Heart left ventricle (tissue), 16 donors: ENCODE measurements at places on chromosomes 7 and 10. TPM values are rescaled to one million over a fixed set of nuclear protein-coding genes. Genes with fewer than 3 reads are reported as not detected.

DNA sequence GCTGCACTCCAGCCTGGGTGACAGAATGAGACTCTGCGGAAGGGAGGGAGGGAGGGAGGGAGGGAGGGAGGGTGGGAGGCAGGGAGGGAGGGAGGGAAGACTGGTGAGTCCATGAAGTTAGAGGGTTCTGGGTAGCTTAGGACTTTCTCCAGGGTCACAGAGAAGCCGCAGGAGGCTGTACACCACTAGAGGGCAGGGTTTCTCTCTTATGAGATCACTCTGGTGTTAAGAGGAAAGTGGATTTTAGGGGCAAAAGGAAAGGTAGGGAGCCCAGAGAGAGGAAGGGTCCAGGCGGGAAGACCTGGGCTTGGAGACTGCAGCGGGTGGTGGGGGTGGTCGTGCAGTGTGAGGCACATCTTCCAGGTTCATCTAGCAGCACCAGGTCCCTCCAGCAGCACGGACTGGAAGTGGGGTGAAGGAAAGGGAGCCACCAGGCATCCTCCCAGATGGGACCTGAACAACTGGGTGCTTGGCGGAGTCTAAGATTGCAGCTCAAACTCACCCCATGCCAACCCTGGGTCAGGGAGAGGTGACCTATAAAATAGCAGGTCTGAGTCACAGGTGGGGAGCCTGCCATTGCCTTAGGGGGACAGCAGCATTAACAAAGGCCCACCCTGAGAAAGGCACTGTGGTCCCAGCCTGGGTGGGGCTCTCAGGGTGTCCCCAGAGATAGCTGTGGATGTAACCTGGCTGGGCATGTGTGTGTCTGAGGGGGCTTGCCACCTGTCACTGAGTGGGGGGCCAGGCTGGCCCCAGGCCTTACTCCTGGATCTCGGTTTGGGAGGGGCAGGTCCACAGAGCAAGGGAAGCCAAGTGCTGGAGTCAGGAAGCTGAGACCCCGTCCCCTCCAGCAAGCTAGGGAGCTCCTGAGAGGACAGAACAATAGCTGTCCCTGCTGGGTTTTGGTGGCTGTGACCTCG, 48.5 kb upstream of the SLC29A3 start:
- peak; percentile 57 for DNase-seq

- DNase-seq: peak; percentile 85
These were observed 2.2 kb upstream of the GRIFIN start for GRCh38 chr7:2478399-2478785.

DNA sequence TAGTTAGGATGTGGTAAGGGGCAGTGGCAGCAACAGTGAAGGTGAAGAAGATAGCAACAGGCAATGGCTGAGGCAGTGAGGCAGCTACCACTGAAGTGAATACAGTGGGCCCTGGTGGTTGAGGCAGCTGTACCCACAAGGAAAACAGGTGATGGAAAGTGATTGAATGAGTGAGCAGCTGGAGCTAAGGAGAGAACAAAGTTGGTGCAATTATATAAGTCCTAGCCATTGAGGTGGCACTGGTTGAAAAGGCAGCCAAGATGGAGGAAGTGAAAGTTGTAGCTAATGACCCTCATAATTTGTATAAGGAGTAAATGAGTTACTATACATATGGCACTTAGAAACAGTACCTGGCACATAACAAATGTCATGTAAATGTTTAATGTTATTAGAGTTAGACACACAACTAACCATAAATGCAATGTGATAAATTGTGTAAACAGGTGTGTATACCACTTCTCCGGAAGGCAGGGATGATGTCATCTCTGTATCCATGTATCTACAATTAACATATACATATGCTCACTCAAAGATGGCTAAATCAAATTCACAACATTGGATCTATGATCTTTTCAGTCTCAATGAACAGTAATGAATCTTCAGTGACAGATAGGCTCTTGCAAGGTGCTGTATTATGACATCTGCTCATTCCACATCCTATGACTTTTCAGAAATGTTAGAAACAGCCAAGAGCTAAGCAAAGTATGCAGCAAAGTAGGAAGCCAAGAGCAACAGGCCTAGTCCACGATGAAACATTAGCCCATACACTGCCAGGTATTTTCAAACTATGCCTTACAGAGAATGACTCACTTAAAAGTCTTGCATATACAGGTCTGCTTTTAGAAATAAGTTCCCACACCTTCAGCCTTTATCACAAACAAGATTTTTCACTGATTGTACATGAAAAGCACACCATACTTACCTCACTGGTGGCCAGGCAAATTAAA, 10.7 kb downstream of the XPNPEP1 start:
- no peak for DNase-seq

- no peak for DNase-seq
These were observed 334.4 kb downstream of the SUGCT start for GRCh38 chr7:40468891-40469864.

The CFAP69 gene
- total RNA-seq: 3.8 TPM

- DNase-seq: peak; percentile 4
These were observed 37.7 kb downstream of the CAMK2B start for GRCh38 chr7:44287488-44288380.

- no peak for DNase-seq
These were observed 745 bp upstream of the ORAI2 start for GRCh38 chr7:102432442-102433218.
